Endodermal cell (in vitro differentiated cells): ENCODE measurements at places on chromosomes 12 and 14. TPM values are rescaled to one million over a fixed set of nuclear protein-coding genes. Genes with fewer than 3 reads are reported as not detected.

DNA sequence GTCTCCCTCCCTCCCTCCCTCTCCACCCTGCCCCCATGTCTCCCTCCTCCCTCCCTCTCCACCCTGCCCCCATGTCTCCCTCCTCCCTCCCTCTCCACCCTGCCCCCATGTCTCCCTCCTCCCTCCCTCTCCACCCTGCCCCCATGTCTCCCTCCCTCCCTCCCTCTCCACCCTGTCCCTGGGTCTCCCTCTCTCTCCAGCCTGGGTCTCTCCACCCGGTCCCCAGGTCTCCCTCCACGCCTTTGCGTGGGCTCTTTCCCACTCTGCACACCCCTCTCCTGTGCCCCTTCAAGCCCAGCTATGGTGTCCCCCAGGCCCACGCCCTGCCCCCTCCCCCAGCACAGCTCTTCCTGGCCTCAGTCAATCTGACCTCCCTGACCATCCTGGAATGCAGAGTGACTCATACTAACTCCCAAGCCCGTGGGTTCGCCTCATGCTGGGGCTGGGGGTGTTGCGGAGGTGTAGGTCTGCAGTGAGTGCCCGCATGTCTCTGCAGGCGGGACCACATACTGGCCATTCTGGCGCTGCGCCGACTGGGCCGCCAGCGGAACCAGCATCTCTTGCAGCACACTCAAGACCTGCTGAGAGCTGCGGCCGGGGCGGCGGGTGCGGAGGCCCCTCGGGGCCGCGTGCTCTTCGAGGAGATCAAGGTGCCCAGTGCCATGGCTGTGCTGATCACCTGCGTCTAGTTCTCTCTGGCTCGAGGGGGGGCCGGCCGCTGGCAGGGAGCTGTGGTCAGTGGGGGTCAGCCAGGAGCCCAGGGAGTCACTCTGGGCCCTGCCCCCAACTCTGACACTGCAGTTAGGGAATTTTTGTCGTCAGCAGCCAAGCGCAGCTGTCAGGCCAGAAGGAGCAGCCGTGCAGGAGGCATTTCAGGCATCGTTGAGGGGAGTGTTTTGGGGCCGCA lies 13.5 kb upstream of the TNFAIP2 start:
- H3K27me3 ChIP-seq, result peaks cover 2% of the 10 kb centered on the region
- no peaks in the 10 kb centered on the region for H3K36me3 ChIP-seq
- peak; percentile 89 for DNase-seq
- H3K27ac ChIP-seq, result no peak overlapping the region
- H3K4me3 ChIP-seq, result no peak overlapping the region
- H3K4me1 ChIP-seq, result peaks cover 5% of the 10 kb centered on the region

The ACOT4 gene
- 0.45 to 0.97 TPM (median 0.46 TPM) in 3 replicates for total RNA-seq

- no peak overlapping the region for H3K4me3 ChIP-seq
- no peaks in the 10 kb centered on the region for H3K36me3 ChIP-seq
- DNase-seq, result no peak
Observed at GRCh38 chr12:82682851-82683261, 3.9 kb upstream of the TMTC2 start.

The WNT1 gene
- not detected in 2 replicates for total RNA-seq

GRCh38 chr12:22275843-22276242 lies 58.7 kb downstream of the ST8SIA1 start:
- H3K27ac ChIP-seq, result peak overlapping the region; percentile 12
- H3K4me1 ChIP-seq, result no peaks in the 10 kb centered on the region

DNA sequence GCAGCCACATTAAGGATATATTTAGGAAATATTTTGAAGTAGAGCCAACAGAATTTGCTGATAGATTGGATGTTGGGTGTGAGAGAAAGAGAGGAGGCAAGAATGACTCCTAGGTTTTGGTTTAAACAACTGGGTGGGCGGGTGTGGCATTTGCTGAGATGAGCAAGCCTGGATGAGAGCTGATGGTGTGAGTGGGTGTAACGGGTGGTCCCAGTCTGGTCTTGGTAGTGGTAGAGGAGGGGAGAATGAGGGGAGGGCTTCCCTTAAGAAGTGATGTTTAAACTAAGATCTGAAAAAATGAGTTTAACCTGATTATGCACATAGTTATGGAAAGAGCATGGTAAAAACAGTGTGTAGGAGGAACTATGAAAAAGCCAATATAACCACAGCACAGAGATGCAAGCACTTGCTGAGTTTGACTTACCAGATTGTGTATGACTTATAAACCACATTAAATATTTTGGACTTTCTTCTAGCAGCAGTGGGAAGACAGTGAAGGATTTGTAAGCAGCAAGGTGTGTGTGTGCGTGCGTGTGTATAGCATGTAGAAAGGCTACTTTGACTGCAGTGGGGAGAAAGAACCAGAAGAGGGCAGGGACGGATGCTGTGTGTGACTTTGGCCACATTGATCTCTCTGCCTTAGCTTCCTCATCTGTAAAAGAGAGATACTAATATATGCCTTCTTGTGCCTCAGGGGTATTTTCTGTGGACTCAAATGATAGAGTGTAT lies 139.7 kb downstream of the PRIMA1 start:
- H3K27me3 ChIP-seq, result no peaks in the 10 kb centered on the region
- H3K36me3 ChIP-seq, result no peaks in the 10 kb centered on the region
- H3K4me1 ChIP-seq, result no peaks in the 10 kb centered on the region
- H3K4me3 ChIP-seq, result no peak overlapping the region
- no peak overlapping the region for H3K27ac ChIP-seq
- peak; percentile 79 for DNase-seq

GRCh38 chr12:59375633-59376032 lies 220.2 kb upstream of the SLC16A7 start:
- no peak for DNase-seq
- no peaks in the 10 kb centered on the region for H3K36me3 ChIP-seq
- H3K27me3 ChIP-seq, result no peaks in the 10 kb centered on the region
- no peak overlapping the region for H3K27ac ChIP-seq
- no peak overlapping the region for H3K4me3 ChIP-seq

DNA sequence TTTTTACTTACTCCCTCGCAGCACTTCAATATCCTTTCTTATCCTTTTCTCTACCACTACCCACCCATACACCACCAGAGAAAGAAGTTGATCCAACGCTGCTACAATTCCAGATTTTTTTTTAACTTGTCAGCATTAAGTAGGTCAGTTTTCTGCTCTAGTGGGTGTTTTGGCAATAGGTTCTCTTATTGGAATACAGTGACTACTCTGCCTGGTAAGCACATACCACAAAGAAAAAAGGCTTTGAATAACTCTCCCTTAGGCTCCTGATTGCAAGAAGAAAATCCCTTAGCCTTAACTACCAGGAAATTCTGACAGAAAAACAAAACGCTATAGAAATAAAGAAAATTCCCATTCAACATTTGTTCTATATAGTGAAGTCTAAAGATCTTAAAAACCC lies 72.0 kb downstream of the NUMB start:
- peaks cover 22% of the 10 kb centered on the region for H3K36me3 ChIP-seq
- no peak overlapping the region for H3K27ac ChIP-seq
- H3K4me3 ChIP-seq, result no peak overlapping the region
- no peak for DNase-seq
- no peaks in the 10 kb centered on the region for H3K27me3 ChIP-seq
- no peaks in the 10 kb centered on the region for H3K4me1 ChIP-seq

DNA sequence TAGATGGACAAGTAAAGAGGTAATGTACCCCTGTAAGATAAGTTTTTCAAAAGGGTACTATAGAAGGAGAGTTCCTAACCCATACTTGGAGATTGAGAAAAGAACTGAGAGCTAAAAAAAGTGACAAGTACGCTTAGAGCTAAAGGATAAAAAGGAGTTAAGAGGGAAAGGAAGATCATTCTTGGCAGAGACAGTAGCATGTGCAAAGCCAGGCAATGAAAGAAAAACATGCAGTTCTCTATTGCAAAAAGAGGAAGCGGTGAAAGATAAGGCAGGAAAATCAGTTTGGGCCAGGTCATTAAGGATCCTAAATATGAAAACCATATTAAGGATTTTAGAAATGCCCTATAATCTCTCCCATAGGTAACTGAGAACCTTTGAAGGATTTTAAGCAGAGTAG lies 500.4 kb upstream of the GARIN6 start:
- no peaks in the 10 kb centered on the region for H3K4me1 ChIP-seq
- H3K4me3 ChIP-seq, result no peak overlapping the region
- H3K36me3 ChIP-seq, result no peaks in the 10 kb centered on the region
- DNase-seq, result no peak
- H3K27ac ChIP-seq, result no peak overlapping the region
- H3K27me3 ChIP-seq, result no peaks in the 10 kb centered on the region

The LGR5 gene
- 43.4 and 49.9 TPM in 2 replicates for total RNA-seq

DNA sequence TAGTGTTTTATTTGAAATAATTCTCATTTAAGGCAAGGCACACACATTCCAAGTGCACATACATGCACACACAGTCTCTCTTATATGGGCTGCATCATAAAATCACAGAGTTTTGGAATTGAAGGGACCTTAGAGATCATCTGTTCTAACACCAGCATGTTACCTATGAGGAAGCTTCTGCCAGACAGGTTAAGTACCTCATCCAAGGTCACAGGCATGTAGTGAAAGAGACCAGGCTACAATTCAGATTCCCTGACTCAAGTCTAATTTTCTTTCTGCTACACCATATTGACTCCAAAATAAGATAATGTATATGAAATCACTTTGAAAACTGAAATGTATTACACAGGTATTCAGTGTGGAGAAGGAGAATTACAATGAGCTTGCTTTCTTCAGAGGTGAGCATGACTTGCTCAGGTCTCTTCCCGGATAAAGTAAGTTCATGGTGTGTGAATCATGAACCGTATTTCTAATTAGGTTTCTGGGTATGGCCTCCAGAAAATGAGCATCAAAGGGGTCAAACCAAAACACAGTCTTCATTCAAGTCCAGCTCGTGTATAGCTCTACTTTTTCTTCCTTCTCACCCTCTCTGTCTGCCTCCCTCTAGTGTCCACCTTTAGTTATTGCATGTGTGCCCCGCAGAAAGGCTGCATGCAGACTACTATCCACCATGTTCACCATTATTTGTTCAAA lies 411.9 kb downstream of the FUT8 start:
- H3K4me1 ChIP-seq, result peaks cover 18% of the 10 kb centered on the region
- H3K36me3 ChIP-seq, result no peaks in the 10 kb centered on the region
- H3K27me3 ChIP-seq, result peaks cover under 1% of the 10 kb centered on the region
- DNase-seq, result peak; percentile 87
- no peak overlapping the region for H3K27ac ChIP-seq

GRCh38 chr14:80692903-80693302 lies 248.6 kb downstream of the CEP128 start:
- DNase-seq, result no peak
- no peaks in the 10 kb centered on the region for H3K27me3 ChIP-seq
- no peaks in the 10 kb centered on the region for H3K36me3 ChIP-seq
- H3K27ac ChIP-seq, result no peak overlapping the region
- H3K4me1 ChIP-seq, result no peaks in the 10 kb centered on the region

DNA sequence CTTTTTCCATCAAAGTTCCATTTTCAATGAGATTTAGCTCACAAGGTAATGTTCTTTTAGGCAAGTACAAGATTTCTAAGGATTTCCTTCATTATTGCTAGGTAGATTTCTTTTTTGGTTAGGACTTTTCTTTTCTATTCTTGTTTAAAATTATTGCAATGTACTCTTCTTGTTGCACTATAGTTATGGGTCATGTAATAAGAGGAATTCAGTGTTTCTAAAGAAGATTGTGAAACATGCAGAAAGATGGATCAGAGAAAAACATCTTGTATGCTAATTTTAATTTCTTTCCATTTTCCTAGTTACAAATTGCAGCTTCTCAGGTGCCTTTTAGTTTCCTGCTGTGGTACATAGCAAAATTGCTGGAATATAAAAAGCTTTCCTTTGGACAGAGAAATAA lies 56.1 kb downstream of the BTG1 start:
- no peaks in the 10 kb centered on the region for H3K27me3 ChIP-seq
- H3K4me1 ChIP-seq, result no peaks in the 10 kb centered on the region
- no peak overlapping the region for H3K27ac ChIP-seq
- no peak for DNase-seq

- no peaks in the 10 kb centered on the region for H3K36me3 ChIP-seq
- peaks cover 5% of the 10 kb centered on the region for H3K4me1 ChIP-seq
- no peaks in the 10 kb centered on the region for H3K27me3 ChIP-seq
- no peak overlapping the region for H3K27ac ChIP-seq
- no peak overlapping the region for H3K4me3 ChIP-seq
Observed at GRCh38 chr12:39006286-39006685, 100.9 kb upstream of the CPNE8 start.

DNA sequence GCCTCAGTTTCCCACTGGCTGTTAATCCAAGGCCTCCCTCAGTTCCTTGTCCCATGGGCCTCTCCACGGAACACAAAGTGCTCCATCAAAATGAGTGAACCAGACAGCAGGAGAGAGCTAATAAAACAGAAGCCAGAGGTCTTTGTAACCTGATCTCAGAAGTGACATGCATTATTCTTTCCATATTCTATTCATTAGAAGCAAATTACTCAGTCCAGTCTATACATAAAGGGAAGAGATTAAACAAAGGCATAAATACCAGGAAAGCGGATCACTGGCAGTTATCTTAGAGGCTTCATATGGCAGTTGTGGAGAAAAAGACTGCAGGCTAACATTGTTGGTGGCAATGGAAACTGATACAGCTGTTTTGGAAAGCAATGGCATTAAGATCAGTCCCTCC lies 170.6 kb upstream of the GARIN6 start:
- no peak overlapping the region for H3K4me3 ChIP-seq
- H3K27me3 ChIP-seq, result no peaks in the 10 kb centered on the region
- no peaks in the 10 kb centered on the region for H3K4me1 ChIP-seq
- no peak for DNase-seq
- H3K36me3 ChIP-seq, result no peaks in the 10 kb centered on the region
- H3K27ac ChIP-seq, result peak overlapping the region; percentile 71
